ENCODE measurements at places on chromosomes 11 and 22.

GRCh38 chr22:35310556-35311550 is 11.2 kb downstream of the TOM1 start:
- DNase-seq: no peak

GRCh38 chr11:7673724-7674434 is 579 bp upstream of the CYB5R2 start:
- DNase-seq: no peak

GRCh38 chr11:92675810-92676209 is 293.6 kb upstream of the MTNR1B start:
- no peak for DNase-seq

- DNase-seq: no peak
These were observed 555.8 kb downstream of the BUD13 start for GRCh38 chr11:116217006-116217405.

GRCh38 chr11:8247312-8247711 is 16.4 kb downstream of the LMO1 start:
- no peak for DNase-seq

- no peak for DNase-seq
These were observed 191.4 kb downstream of the TENM4 start for GRCh38 chr11:79249295-79249993.

All from activated CD8-positive, alpha-beta memory T cell treated with anti-CD3 and anti-CD28 coated beads for 1 hour (primary cell).